PC-9 (cell line): ENCODE measurements at places on chromosomes 13 and 19. TPM values are rescaled to one million over a fixed set of nuclear protein-coding genes. Genes with fewer than 3 reads are reported as not detected.

GRCh38 chr13:99892196-99892613 lies 79.4 kb downstream of the ZIC5 start:
- DNase-seq: no peak

MEIS3 gene
- total RNA-seq: 1.9 and 4.9 TPM in 2 replicates

- no peak for DNase-seq
These were observed 814 bp downstream of the S1PR2 start for GRCh38 chr19:10230173-10230860.

GRCh38 chr13:99214232-99214631 lies 13.6 kb downstream of the UBAC2 start:
- peak; percentile 2 for DNase-seq
